ENCODE measurements at places on chromosomes 13 and 19.

GRCh38 chr13:48220981-48221685 lies 11.9 kb upstream of the ITM2B start:
- H3K27me3 ChIP-seq: no peaks in the 10 kb centered on the region
- H3K36me3 ChIP-seq: no peaks in the 10 kb centered on the region
- no peaks in the 10 kb centered on the region for H3K4me1 ChIP-seq
- no peak overlapping the region for H3K4me3 ChIP-seq
- DNase-seq: no peak
- H3K27ac ChIP-seq: no peak overlapping the region

GRCh38 chr19:54482889-54483288 lies 9.8 kb upstream of the CDC42EP5 start:
- no peaks in the 10 kb centered on the region for H3K4me1 ChIP-seq
- H3K27me3 ChIP-seq: no peaks in the 10 kb centered on the region
- no peaks in the 10 kb centered on the region for H3K36me3 ChIP-seq
- no peak for DNase-seq
- no peak overlapping the region for H3K27ac ChIP-seq
- no peak overlapping the region for H3K4me3 ChIP-seq

- no peak overlapping the region for H3K4me3 ChIP-seq
- DNase-seq: no peak
- no peaks in the 10 kb centered on the region for H3K4me1 ChIP-seq
These were observed 8.5 kb upstream of the XPO4 start for GRCh38 chr13:20911037-20911436.

DNA sequence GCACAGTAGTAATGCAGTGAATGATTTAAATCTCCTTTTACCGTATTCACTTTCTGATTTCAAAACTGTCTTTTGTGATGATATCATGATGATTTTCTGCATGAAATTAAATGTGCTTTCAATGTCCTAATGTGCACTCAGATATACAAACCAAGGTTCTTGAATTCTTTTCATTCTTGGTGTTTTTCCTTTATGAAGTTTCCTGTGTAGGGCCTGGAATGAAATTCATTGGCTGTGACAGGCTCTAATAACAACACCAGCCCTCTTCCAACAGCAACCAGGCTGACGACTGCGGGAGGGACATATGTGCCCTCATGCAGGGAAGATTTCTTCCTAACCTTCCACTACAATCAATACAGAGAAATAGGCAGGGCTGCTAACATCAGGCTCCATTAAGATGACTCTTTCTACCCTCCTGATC lies 1052.0 kb downstream of the DIAPH3 start:
- H3K4me3 ChIP-seq: no peak overlapping the region
- H3K27me3 ChIP-seq: no peaks in the 10 kb centered on the region
- no peak overlapping the region for H3K27ac ChIP-seq
- no peaks in the 10 kb centered on the region for H3K4me1 ChIP-seq

DNA sequence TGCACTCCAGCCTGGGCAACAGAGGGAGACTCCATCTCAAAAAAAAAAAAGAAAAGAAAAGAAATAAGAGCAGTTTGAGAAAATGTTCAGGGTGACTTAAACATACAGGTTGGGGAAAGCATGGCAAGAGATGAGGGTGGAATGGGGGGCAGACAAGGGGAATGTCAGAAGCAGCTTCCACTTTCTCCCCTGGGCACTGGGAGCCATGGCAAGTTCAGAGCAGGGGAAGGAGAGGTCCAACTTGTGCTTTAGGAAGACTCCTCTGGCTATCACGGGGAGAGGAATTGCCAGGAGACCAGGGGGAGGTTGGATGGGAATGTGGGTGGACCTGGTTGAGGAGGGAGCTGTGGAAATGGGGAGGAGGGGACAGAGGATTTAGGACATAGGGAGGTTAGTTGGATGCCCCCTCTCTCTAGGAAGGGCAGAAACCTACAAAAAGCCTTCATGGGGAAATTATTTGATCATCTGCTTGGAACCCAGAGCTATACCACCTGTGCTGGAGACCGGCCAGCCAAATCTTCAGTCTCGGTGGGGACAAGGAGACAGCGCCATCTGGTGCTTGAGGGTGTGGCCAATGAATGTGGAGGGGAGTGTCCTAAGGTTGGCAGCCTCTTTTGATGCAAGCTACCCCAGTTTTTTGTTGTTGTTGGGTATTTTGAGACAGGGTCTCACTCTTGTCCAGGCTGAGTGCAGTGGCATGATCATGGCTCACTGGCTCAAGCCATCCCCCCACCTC lies 7.3 kb upstream of the STRN4 start:
- H3K27ac ChIP-seq: no peak overlapping the region
- DNase-seq: peak; percentile 37
- H3K4me1 ChIP-seq: no peaks in the 10 kb centered on the region
- H3K36me3 ChIP-seq: peaks cover 7% of the 10 kb centered on the region
- no peak overlapping the region for H3K4me3 ChIP-seq

- H3K27ac ChIP-seq: no peak overlapping the region
- no peak for DNase-seq
- no peaks in the 10 kb centered on the region for H3K27me3 ChIP-seq
- no peaks in the 10 kb centered on the region for H3K36me3 ChIP-seq
- no peak overlapping the region for H3K4me3 ChIP-seq
- peaks cover 19% of the 10 kb centered on the region for H3K4me1 ChIP-seq
These were observed 45.4 kb downstream of the WDFY2 start for GRCh38 chr13:51629491-51630287.

Data from cardiac muscle cell (in vitro differentiated cells and primary cell).